Activated CD4-positive, alpha-beta memory T cell treated with anti-CD3 and anti-CD28 coated beads, Interleukin-2, amount 10 ng/mL, durations not matched to agents 7 days and 5 days (primary cell): ENCODE measurements at places on chromosomes 7 and 10. TPM values are rescaled to one million over a fixed set of nuclear protein-coding genes. Genes with fewer than 3 reads are reported as not detected.

DNA sequence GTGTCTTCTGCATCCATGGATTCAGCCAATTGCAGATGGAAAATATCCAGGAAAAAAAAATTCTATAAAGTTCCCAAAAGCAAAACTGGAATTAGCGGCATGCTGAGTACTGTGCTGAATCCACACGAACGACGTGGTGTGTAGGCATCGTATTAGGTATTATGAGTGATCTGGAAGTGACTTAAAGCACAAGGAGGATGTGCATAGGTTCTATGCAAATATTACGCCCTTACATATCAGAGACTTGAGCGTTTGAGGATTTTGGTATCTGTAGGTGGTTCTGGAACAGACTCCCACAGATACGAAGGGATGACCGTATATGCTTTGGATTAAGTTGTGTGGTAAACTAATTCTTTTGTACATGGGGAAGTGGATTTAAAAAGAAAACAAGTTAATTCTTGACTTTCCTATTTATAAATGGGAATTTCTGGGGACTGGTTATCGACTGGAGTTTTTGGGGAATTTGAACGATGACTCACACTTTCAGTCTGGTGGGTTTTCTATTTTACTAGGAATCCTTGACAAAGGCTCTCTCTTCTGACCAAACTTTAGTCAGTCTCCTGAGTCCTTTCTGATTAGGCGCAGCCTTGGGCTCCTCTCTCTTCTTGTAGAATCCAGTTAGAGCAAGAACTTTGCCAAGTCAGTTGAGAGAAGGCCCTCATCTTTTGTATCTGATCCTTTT lies 5.4 kb upstream of the NUB1 start:
- H3K4me3 ChIP-seq: no peak overlapping the region
- no peak for DNase-seq
- H3K27me3 ChIP-seq: peaks cover 3% of the 10 kb centered on the region
- H3K36me3 ChIP-seq: peaks cover 3% of the 10 kb centered on the region

DNA sequence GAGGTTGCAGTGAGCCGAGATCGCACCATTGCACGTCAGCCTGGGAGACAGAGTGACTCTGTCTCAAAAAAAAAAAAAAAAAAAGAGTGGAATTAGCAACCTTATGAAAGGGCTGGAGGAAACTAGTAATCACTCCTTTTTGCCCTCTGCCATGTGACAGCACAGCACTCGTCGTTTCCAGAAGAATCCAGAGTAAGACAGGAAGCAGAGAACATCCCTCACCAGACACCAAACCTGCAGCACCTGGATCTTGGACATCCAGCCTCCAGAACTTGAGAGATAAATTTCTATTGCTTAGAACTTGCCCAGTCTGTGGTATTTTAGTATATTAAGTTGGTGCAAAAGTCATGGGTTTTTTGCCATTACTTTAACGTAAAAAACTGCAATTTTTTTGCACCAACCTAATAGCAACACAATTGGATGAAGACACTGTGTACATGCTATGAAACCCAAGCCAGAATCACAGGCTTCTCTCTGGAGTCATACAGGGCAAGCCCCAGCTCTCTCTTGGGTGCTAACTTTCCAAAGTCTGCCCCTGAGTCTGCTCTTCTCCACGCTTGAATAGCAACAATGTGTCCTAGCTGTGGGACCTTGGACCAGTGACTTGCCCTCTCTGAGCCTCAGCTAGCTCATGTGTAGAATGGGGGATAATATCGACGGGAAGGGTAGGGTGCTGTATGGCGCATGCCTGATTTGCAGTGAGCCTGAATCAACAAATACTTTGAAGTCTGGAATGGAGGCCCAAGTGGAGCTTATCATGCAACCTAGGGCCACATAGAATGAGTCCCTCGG lies 55.1 kb downstream of the CHST3 start:
- no peak for DNase-seq
- peaks cover 6% of the 10 kb centered on the region for H3K4me1 ChIP-seq
- peaks cover 9% of the 10 kb centered on the region for H3K27me3 ChIP-seq
- H3K27ac ChIP-seq: no peak overlapping the region
- no peak overlapping the region for H3K4me3 ChIP-seq
- no peaks in the 10 kb centered on the region for H3K36me3 ChIP-seq

GRCh38 chr7:151246851-151247580 lies 1.5 kb downstream of the SMARCD3 start:
- H3K27ac ChIP-seq: no peak overlapping the region
- no peak for DNase-seq
- H3K4me1 ChIP-seq: peaks cover 45% of the 10 kb centered on the region
- no peak overlapping the region for H3K4me3 ChIP-seq

The ZNF425 gene
- total RNA-seq: 1.1 TPM

GRCh38 chr10:24575481-24576002 lies 148.1 kb downstream of the ARHGAP21 start:
- peaks cover 28% of the 10 kb centered on the region for H3K27me3 ChIP-seq
- no peaks in the 10 kb centered on the region for H3K36me3 ChIP-seq
- no peak overlapping the region for H3K27ac ChIP-seq
- H3K4me3 ChIP-seq: no peak overlapping the region
- DNase-seq: no peak

DNA sequence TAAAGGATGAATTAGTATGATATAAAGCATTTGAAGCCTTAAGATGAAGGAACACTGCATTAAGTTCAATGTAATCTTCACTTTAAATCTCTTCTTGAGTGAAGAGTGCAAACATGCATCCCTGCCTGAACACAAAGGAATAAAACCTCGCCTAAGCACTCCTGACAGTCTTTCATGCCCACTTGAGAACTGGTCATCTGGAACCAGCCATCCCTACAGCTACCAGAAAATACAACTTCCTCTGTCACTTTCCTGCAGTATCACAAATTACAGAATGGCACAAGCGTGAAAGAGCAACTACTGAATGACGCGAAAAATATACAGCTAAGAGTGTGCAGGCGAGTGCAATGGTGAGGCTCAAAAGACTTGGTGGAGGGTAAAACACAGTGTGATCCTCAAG lies 1079.9 kb downstream of the CNTNAP2 start:
- H3K36me3 ChIP-seq: no peaks in the 10 kb centered on the region
- H3K4me3 ChIP-seq: no peak overlapping the region
- DNase-seq: no peak
- no peaks in the 10 kb centered on the region for H3K27me3 ChIP-seq
- no peaks in the 10 kb centered on the region for H3K4me1 ChIP-seq
- no peak overlapping the region for H3K27ac ChIP-seq

GRCh38 chr10:128364631-128365030 lies 238.4 kb upstream of the MKI67 start:
- H3K36me3 ChIP-seq: no peaks in the 10 kb centered on the region
- DNase-seq: no peak
- no peaks in the 10 kb centered on the region for H3K4me1 ChIP-seq
- no peak overlapping the region for H3K4me3 ChIP-seq
- no peak overlapping the region for H3K27ac ChIP-seq

- H3K36me3 ChIP-seq: no peaks in the 10 kb centered on the region
- no peaks in the 10 kb centered on the region for H3K4me1 ChIP-seq
- H3K27me3 ChIP-seq: no peaks in the 10 kb centered on the region
- no peak overlapping the region for H3K27ac ChIP-seq
- no peak for DNase-seq
Observed at GRCh38 chr10:126123466-126123865, 227.1 kb downstream of the FANK1 start.

The CCDC172 gene
- not detected for total RNA-seq

DNA sequence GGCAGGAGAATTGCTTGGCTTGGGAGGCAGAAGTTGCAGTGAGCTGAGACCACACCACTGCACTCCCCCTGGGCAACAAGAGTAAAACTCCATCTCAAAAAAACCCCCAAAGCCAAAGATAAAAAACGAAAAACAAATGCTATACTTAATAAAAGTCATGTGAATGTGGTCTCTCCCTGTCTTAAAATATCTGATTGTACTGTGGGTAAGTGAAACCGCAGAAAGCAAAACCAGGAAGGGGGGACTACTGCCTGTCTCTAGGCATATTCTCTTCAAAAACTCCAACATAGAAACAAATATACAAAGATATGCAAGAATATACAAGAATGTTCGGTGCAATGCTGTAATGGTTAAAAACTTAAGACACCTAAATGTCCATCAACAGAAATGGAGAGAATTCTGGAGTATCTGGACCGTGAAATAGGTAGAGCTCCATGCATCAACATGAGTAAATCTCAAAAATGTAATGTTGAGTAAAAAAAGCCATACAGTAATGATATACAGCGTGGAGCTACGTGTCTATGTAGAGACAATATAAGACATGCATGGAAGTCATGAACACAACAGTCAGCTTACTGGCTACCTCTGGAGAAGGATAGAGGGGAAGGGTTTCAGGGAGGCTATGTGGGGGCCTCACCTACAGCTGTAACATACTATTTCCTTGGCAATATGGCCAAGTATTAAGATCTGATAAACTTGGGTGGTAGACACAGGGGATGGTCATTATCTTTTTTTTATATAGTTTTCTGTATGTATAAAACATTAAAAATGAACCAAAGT lies 2.1 kb downstream of the ZNF394 start:
- no peaks in the 10 kb centered on the region for H3K27me3 ChIP-seq
- peak overlapping the region; percentile 69 for H3K27ac ChIP-seq
- H3K4me1 ChIP-seq: peaks cover 22% of the 10 kb centered on the region

The MET gene
- 0.83 TPM for total RNA-seq

The ACBD7 gene
- 2.1 TPM for total RNA-seq

The HABP2 gene
- total RNA-seq: not detected

- DNase-seq: no peak
- no peaks in the 10 kb centered on the region for H3K27me3 ChIP-seq
- no peak overlapping the region for H3K27ac ChIP-seq
- H3K4me3 ChIP-seq: no peak overlapping the region
- H3K36me3 ChIP-seq: peaks cover 3% of the 10 kb centered on the region
Observed at GRCh38 chr7:115034515-115034914, 112.6 kb downstream of the MDFIC start.

DNA sequence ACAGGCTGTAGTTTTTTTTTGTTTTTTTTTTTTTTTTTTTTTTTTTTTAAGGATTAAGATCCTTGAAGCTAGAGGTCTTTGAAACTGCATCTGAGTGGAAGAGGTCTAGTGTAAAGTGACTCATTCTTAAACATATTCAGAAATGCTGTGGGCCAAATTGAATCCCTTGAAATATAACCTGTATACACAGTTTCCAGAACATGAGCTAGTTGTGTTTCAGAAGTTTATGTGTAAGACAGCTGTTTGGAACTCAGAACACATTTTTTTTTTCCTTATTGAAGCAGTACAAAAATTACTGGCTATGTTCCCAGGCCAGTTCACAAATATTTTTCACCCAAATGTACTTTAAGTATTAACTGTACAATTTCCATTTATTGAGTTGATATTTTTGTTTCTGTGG lies 67.9 kb downstream of the PPP1R9A start:
- DNase-seq: no peak
- no peak overlapping the region for H3K27ac ChIP-seq
- H3K27me3 ChIP-seq: no peaks in the 10 kb centered on the region
- H3K4me1 ChIP-seq: no peaks in the 10 kb centered on the region

DNA sequence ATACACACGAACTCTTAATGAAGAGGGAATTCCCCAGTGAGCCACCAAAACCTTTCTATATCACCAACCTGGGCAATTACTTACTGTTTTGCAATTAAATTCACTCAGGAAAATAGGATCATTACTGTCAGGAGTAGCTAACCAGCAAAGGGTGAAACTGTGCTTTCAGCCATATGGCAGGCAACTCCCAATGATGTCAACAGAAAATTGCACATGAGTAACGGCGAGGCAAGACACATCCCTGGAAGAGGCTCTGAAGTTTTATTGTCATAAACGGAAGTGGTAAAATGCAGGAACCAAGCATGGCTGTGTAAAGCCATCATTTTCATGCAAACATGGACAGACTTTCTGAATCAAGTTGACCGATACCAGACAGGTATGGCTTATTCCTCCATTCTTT lies 548.9 kb upstream of the AUTS2 start:
- DNase-seq: no peak
- H3K36me3 ChIP-seq: no peaks in the 10 kb centered on the region
- H3K4me3 ChIP-seq: no peak overlapping the region
- H3K4me1 ChIP-seq: no peaks in the 10 kb centered on the region
- H3K27me3 ChIP-seq: no peaks in the 10 kb centered on the region

DNA sequence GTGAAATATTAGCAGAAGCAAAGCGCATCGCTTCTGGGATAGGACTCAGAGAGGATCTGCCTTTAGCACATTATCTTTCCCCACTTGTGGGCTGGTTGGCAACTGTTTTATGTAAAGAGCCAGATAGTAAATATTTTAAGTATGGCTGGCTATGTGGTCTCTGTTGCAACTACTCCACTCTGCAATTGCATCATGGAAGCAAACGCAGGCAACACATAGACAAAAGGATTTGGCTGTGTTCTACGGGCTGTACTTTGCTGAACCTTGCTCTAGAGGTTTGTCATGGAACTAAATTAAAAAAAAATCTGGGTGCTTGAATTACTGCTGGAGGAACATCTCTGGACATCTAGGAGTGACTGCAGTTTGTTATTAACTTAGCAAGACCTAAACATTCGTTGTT lies 307.8 kb upstream of the TPK1 start:
- H3K36me3 ChIP-seq: no peaks in the 10 kb centered on the region
- no peak overlapping the region for H3K27ac ChIP-seq
- no peaks in the 10 kb centered on the region for H3K4me1 ChIP-seq
- H3K27me3 ChIP-seq: no peaks in the 10 kb centered on the region
- no peak overlapping the region for H3K4me3 ChIP-seq

DNA sequence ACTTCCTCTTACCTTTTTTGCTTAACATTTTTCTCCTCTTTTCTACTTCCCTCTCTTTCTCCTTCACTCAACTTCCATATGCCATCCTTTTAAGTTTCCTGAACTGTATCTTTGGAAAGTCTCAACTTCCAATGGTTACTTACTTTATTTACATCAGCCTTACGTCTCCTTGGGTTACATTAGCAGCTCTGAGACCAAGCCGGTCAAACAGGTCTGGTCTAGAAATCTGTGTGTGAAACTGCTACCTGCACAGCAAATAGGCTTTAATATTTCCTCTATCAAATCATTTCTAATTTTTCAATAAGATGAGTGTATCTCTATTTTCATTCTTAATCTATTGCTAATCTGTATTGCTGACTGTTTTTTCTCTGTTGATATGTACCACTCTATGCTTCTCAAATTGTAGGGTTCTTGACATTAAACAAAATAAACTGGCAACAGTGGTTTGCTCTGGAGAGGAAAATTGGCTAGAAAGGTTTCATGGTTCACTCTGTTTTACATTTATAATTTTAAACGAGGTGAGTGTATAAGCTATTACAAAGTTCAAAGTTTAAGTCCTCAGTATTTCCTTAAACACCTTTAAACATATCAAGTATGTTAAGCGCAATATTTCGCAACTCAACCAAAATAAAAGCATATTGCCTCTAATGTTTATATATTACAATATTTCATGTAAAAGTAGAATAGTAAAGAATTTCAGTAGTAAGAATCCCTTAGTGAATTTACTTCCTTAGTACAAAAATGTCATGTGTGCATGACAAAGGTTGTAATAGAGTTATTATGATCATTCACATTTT lies 3.6 kb upstream of the SEMA3C start:
- H3K27me3 ChIP-seq: peaks cover 25% of the 10 kb centered on the region
- DNase-seq: no peak
- H3K36me3 ChIP-seq: no peaks in the 10 kb centered on the region

The LRRTM3 gene
- total RNA-seq: not detected

The FRA10AC1 gene
- 11.7 TPM for total RNA-seq

GRCh38 chr7:148698007-148698396 lies 701 bp upstream of the CUL1 start:
- DNase-seq: no peak
- H3K4me3 ChIP-seq: peak overlapping the region; percentile 75
- peaks cover 7% of the 10 kb centered on the region for H3K36me3 ChIP-seq
- H3K27ac ChIP-seq: peak overlapping the region; percentile 77
- peaks cover 2% of the 10 kb centered on the region for H3K27me3 ChIP-seq

The NPC1L1 gene
- total RNA-seq: not detected
